ENCODE measurements at places on chromosomes 16 and 17. TPM values are rescaled to one million over a fixed set of nuclear protein-coding genes. Genes with fewer than 3 reads are reported as not detected.
A peak's percentile ranks its signal among the peaks of the same experiment; 100 is the strongest.

- DNase-seq, result no peak
Observed at GRCh38 chr16:90078579-90078895, 1.4 kb upstream of the PRDM7 start.

DNA sequence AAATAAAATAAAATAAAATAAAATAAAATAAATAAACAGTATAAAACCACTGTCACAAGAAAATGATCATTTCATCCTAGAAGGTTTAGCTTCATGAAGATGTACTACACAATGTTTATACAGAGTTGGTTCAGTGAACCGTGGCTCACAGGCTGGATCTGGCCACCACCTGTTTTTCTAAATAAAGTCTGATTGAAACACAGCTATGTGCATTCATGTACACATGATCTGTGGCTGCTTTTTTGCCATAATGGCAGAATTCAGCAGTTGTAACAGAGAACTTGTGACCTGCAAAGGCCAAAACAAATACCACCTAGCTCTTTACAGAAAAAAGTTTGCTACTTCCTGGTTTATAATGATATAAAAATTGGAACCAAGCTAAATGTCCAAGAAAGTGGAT is 12.6 kb upstream of the RPRML start:
- DNase-seq, result no peak

GRCh38 chr16:49194537-49195236 is 87.0 kb downstream of the CBLN1 start:
- DNase-seq, result no peak

DNA sequence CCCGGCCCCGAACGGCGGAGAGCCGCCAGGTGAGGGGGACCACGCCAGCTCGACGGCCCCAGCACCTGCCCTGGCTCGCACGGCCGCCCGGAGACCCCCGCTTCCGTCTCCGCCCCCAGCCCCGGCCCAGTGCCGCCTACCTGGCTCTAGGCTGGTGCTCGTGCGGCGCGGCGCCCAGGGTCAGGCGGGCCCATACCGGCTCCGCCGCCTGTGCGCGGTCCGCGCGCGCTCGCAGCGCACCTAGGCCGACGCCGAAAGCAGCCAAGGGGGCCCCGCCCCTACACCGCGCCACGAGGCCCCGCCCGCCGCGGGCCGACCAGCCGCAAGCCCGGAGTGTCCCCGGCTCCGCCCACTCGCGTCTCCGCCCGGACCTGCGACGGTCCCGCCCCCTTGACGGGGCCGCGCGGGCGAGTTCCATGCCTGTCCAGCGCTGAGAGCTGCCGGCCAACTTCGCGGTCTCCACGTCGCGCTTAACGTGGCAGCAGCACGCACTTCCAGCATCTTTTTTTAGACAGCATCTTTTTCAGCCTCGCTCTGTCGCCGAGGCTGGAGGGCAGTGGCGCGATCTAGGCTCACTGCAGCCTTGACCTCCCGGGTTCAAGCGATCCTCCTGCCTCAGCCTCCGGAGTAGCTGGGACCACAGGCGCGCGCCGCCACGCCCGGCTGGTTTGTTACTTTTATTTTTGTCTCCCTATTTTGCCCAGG is at the start of gene SLC25A39:
Gene SLC25A39, minus strand, starts transcription at position 253 of the 705 bp plus-strand sequence. CDS start 1,261 bp downstream, outside the sequence.
- peak; percentile 97 for DNase-seq

- DNase-seq, result no peak
Observed at GRCh38 chr16:76376988-76377387, 99.8 kb downstream of the CNTNAP4 start.

GRCh38 chr16:66551788-66552285 is 539 bp upstream of the CKLF start:
- no peak for DNase-seq

DNA sequence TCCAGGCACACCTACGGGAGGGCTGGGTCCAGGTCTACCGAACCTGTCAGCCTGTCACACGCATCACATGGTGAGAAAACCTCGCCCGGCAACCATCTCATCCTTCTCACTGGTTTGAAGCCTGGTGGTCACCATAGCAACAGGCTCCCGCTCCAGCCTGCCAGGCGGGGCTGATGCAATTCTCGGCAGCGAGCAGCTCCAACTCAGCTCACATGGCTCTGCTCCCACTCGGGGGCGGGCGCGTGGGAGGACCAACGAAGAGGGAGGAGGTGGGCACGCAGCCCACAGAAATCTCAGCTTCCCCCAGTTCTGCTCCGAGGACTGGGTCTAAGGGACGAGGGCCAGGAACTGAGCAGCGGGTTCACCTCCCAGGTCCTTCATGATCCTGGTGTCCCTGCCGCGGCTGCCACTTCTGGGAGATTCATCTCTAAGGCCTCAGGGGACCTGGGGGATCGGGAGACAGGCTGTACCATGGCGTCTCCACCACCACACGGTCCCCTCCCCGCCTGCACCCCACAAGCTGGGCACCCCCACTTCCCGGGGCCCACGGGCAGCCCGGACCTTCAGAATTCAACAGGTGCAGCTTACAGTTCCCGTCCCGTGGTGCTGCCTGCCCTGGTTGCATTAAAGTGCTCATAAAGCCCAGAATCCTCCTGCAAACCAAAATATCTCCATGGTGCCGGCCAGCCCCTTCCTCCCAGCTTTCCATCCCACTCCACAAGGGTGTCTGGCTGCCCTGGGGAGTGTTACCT is 25.8 kb downstream of the ABR start:
- DNase-seq, result peak; percentile 28

DNA sequence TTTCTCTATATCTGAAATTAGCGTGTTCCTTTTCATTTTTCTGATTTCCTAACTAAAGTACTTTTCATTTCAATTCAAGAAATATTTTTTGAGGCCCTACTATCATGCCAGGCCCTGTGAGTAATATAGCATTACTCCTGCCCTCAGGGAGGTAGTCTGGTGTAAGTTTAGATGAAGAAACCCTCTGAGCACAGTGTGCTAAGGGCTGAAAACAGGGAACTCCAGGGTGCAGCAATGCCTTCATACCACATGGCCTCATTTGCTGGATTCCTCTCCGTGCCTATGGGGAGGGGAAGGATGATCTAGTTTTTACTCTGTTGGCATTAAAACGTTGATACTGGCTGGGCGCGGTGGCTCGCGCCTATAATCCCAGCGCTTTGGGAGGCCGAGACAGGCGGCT is 4.7 kb downstream of the COQ9 start:
- DNase-seq, result no peak

GRCh38 chr16:4744555-4745273 is 10.4 kb downstream of the DNAAF8 start:
- no peak for DNase-seq

GRCh38 chr17:28901866-28902818 is 737 bp downstream of the DHRS13 start:
- DNase-seq, result peak; percentile 44

DNA sequence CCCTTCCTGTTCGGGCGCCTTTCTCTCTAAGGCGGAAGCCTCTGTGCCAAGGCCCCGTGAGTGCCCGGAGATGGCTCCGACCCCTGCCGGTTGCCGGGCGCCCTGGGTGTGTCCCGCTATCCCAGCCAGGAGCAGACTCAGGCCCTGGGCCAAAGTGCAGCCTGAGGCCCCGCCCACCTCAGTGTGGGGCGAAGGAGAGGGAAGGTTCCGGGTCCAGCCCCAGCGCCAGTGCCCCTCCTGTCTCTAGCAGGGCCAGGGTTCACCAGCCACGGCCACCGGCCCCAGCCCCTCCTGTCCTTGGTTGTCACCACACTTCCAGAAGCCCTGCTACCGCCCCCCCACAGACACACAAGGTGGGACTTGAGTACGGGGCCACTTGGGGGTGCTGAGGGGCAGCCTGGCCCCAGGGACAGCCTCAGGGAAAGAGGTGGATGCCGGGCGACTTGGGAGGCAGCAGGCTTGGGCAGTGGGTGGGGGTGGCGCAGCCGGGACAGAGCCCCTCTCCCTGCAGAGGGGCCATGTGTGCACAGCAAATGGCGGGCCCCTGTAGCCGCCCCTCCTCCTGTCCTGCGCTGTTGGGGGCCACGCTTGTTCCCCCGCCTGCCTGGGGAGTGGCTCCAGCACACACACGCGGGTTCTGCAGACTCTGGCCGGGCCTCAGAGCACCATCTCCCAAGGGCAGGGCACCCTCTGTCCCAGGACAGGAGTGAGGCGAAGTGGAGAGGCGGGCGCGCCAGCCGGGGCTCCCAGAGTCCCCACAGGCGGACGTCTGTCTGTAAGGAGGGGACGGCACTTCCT is 6.0 kb downstream of the C1QTNF8 start:
- DNase-seq, result peak; percentile 98

DNA sequence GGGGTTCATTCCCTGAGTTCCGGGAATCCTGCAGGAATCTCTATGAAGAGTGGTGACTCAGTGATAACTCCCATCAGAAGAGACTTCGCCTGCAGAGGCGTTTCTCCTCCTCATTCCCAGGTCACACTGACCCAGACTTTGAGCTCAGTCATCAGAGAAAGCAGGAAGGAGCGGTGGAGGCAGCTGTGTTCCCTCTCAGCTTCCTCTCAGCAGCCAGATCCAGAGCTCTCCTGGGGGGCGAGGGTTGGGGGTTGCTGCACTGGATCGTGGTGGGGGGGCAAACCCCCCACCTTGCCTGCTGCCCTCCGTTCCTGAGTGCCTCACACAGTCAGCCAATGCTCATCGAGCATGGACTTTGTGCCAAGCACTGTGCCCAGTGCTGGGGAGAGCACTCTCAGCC is 271.2 kb downstream of the CBLN1 start:
- DNase-seq, result no peak

GRCh38 chr16:3952737-3953131 is 72.2 kb upstream of the CREBBP start:
- DNase-seq, result no peak

DNA sequence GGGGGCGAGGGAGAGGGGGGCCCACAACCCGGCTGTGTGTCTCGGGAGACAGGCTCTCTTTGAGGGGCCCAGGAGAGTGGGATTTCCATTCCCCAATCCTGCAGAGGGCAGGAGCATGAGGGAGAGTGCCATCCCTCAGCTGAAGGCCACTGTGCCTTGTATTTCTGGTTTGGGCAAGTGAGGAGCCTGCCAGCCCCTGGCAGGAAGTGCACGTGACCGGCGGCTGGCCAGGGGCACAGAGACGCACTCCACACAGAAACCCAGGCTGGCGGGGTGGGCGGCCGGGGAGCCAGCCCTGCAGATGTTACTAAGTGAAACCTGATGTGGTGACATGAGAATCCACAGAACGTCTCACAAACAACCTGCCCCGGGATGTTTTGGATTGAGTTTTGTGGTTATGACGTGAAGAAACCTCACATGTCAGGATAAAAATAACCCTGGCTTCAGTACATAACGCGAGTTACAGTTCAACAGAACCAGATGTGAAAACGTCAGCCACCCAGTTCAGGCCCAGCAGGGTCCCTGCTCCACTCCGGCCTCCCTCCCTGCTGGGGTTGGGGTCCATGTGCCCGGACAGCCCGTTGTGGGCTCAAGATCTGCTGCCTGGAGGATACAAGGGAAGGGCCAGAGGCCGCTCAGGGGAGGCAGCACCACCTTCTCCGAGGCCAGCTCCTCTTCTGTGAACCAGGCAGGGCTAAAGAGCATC is 51.7 kb upstream of the MTSS2 start:
- no peak for DNase-seq

- no peak for DNase-seq
Observed at GRCh38 chr17:66129759-66130158, 62.2 kb downstream of the CEP112 start.

DNA sequence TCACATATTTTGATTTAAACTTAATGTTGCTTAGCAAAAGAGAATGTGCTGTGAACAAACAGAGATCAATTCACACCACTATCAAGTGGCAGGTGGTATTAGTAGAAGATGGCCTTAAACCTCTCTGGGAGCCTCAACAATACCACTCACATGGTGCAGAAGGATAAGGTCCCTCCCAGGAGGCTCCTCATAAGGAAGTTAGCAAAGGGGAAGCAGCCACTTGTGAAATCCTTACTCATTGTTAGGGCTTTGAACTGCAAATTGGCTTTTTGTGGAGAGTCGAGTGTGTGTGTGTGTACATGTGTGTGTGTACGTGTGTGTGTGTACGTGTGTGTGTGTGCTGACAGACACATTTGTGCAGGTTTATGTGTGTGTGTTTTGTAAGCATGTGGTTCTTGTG is 48.9 kb upstream of the ASIC2 start:
- DNase-seq, result peak; percentile 43

- DNase-seq, result no peak
Observed at GRCh38 chr16:81421536-81421935, 23.1 kb upstream of the CMIP start.

DNA sequence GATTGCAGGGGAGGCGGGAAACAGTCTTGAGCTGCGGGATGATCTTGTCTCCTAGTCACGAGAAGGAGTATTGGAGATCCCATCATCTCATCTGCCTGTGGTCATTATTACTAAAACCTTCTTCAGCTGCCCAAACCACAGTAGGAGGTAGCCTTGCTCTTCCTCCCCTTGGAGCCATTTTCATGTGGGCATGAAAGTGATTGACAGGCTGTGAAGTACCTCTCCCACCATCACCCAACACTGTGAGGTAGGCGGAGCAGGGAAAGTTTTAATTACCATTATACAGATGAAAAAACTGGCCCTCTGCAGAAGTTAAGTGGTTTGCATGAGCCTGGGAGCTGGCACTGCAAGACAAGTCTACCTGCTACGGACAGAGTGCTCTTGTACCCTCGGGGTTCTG is 237.3 kb downstream of the MSI2 start:
- no peak for DNase-seq

GRCh38 chr16:28558456-28558855 is 4.7 kb downstream of the SGF29 start:
- DNase-seq, result no peak

DNA sequence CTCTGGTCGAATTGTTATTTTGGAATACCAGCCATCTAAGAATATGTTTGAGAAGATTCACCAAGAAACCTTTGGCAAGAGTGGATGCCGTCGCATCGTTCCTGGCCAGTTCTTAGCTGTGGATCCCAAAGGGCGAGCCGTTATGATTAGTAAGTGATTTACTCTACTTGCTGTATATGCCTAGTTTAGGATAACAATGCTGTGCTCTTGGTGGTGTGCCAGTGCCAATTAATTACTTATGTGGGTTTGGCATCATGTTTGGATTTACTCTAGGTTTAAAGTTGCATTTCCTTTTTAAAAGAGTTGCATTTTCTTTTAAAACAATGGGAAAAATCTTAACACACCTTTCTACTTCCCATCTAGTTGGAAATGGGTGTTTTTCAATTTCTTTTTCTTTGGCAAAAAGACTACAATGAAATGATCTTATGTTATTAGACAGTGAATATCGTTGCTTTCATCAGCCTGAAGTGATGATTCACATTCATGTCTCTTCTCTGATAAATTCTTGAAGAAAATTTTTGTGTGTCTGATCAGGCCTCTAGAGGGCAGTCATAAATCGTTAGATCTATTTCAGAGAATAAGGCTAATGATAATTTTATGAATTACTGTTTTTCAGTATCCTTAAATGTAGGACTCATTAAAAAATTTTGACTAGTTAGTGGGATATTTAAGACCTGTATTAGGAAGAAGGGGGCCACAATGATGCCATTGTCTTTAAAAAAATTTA is 5.6 kb downstream of the SF3B3 start:
- DNase-seq, result no peak

TBC1D28 gene
- not detected for polyA plus RNA-seq

FSCN2 gene
- 1.5 TPM for polyA plus RNA-seq

ATP2C2 gene
- polyA plus RNA-seq, result 17.4 TPM

SPATA2L gene
- 18.7 TPM for polyA plus RNA-seq

C1QTNF8 gene
- polyA plus RNA-seq, result 0.03 TPM

KCNH6 gene
- 6.9 TPM for polyA plus RNA-seq

HAGHL gene
- polyA plus RNA-seq, result 9.1 TPM

IL34 gene
- polyA plus RNA-seq, result 16.9 TPM

SLC38A8 gene
- 0.12 TPM for polyA plus RNA-seq

PRDM7 gene
- not detected for polyA plus RNA-seq

JMJD6 gene
- polyA plus RNA-seq, result 32.7 TPM

B3GNT9 gene
- polyA plus RNA-seq, result 5.5 TPM

QRICH2 gene
- polyA plus RNA-seq, result 3.1 TPM
